ENCODE measurements at places on chromosomes 13 and 19. TPM values are rescaled to one million over a fixed set of nuclear protein-coding genes. Genes with fewer than 3 reads are reported as not detected.

C19orf67 gene
- polyA plus RNA-seq: not detected

NKG7 gene
- polyA plus RNA-seq: 3.2 TPM

ZNF430 gene
- 5.9 TPM for polyA plus RNA-seq

NAT14 gene
- polyA plus RNA-seq: 6.8 TPM

PRRG2 gene
- polyA plus RNA-seq: 10.1 TPM

KANK2 gene
- 33.1 TPM for polyA plus RNA-seq

ADGRE2 gene
- polyA plus RNA-seq: 0.22 TPM

OVOL3 gene
- polyA plus RNA-seq: 0.16 TPM

PGLYRP2 gene
- 0.02 TPM for polyA plus RNA-seq

RDH8 gene
- not detected for polyA plus RNA-seq

ZFR2 gene
- polyA plus RNA-seq: 0.02 TPM

LGALS7B gene
- 3,260 TPM for polyA plus RNA-seq

NLRP9 gene
- polyA plus RNA-seq: not detected

OR7C2 gene
- not detected for polyA plus RNA-seq

FGF9 gene
- polyA plus RNA-seq: 0.02 TPM

ZIC2 gene
- 0.04 TPM for polyA plus RNA-seq

LRP3 gene
- 4.1 TPM for polyA plus RNA-seq

RGL3 gene
- polyA plus RNA-seq: 3.6 TPM

ZNF536 gene
- polyA plus RNA-seq: 0.57 TPM

UPF3A gene
- polyA plus RNA-seq: 32.1 TPM

PHF11 gene
- 55.4 TPM for polyA plus RNA-seq

XRCC1 gene
- 14.4 TPM for polyA plus RNA-seq

COL5A3 gene
- 6.8 TPM for polyA plus RNA-seq

KL gene
- polyA plus RNA-seq: 0.32 TPM

ZNF584 gene
- polyA plus RNA-seq: 3.9 TPM

ZNF600 gene
- 8.2 TPM for polyA plus RNA-seq
